Caco-2 (cell line): ENCODE measurements at places on chromosomes 2 and 18.
A peak's percentile ranks its signal among the peaks of the same experiment; 100 is the strongest.

DNA sequence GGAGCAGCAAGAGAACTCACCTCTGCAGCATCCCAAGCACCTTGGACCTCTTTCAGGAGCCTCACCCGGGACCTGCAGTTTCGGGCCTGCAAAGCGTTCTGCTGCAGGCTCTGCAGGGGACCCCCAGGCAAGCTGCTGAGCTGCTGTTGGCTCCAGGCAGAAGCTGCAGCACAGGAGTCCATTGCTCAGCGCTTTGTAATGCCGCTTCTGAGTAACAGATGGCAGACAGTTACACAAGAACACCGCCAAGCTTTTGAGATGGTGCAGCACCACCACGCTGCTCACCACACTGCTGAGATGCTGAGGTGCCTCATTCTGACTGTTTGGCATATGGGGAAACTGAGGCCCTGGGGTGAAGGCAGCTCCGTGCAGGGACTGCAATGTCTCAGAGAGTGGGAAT lies 1.9 kb upstream of the GALNT14 start:
- H3K27me3 ChIP-seq, result peaks cover 4% of the 10 kb centered on the region
- DNase-seq, result no peak
- H3K4me1 ChIP-seq, result no peaks in the 10 kb centered on the region
- H3K27ac ChIP-seq, result no peak overlapping the region

- no peaks in the 10 kb centered on the region for H3K27me3 ChIP-seq
- H3K4me3 ChIP-seq, result no peak overlapping the region
- no peaks in the 10 kb centered on the region; the same call in 1 of the 2 replicates for H3K36me3 ChIP-seq
Observed at GRCh38 chr2:191220671-191221070, 24.5 kb upstream of the MYO1B start.

DNA sequence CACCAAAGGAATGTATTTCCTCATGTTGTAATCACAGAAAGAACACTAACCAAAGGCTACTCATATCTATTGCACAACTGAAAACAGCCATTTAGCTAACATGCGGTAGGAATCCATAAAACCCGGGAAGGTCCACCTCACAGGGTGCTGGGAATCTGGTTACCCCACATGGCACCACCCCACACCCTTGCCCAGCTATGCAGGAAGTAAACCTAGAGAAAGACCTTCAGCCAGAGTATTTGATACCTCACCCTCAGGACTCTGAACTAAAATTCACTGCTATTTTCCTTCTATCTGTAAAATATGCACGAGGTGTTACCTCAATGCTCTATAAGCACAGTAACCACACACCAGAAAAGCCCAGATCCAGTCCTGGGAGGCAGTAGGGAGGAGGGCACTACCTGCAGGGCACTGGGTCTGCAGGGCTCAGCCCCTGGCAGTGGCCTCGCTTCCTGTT lies 45.8 kb downstream of the PTPN2 start:
- H3K27ac ChIP-seq, result peak overlapping the region; percentile 72
- H3K36me3 ChIP-seq, result no peaks in the 10 kb centered on the region; the same call in 1 of the 2 replicates
- peak; percentile 73 for DNase-seq
- peaks cover 16% of the 10 kb centered on the region for H3K4me1 ChIP-seq
- H3K27me3 ChIP-seq, result no peaks in the 10 kb centered on the region

DNA sequence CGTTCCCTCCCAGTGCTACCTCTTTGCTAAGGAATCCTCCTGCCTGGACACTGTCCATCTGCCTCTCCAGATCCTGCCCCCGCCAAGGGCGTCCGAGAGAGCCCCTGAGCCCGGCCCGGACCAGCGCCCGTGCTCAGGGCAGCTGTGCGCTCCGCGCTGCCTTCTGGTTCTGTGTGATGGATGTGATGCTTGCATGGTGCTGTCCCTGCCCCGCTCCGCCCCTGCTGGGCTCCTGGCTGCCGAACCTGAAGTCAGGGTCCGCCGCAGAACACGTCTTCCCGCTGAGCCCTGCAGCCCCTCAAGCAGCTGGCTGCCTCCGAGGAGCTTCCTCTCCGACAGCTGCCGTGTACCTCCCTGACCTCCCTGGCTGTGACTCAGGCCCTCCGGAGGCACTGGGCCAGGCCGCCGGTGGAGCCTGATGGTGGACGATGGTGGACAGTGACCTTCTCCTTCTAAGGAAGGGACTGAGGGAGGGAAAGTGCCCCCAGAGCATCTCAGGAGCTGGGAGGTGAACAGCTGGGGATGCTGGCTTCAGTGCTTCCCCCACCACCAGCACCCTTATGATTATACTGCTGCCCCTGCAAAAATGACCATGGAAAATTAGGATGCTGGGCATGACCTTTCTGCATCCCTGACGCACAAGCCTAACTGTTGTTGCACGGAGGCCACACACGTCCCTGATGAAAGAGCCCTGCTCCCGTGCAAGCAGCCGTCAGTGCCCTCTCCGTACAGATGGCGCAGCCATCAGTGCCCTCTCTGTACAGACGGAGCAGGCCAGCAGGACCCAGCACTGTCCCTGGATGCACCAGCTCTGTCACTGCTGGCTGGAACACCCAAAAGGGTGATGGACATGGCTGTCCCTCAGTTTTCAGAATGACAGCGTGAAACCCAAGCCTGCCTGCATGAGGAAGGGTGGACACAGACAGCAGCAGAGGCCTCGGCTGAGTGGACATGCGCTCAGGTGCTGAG lies 99.3 kb downstream of the TPO start:
- H3K27ac ChIP-seq, result no peak overlapping the region
- no peaks in the 10 kb centered on the region for H3K36me3 ChIP-seq
- H3K4me3 ChIP-seq, result no peak overlapping the region

GRCh38 chr2:218296200-218296599 lies 3.9 kb upstream of the TMBIM1 start:
- H3K27ac ChIP-seq, result peak overlapping the region; percentile 100
- H3K27me3 ChIP-seq, result no peaks in the 10 kb centered on the region
- H3K4me3 ChIP-seq, result no peak overlapping the region
- peaks cover 51% of the 10 kb centered on the region for H3K4me1 ChIP-seq

GRCh38 chr2:113024764-113025163 lies 19.5 kb downstream of the IL36A start:
- no peak overlapping the region for H3K4me3 ChIP-seq
- no peaks in the 10 kb centered on the region for H3K4me1 ChIP-seq
- no peak for DNase-seq
- no peaks in the 10 kb centered on the region for H3K36me3 ChIP-seq
- peaks cover 5% of the 10 kb centered on the region; the same call in 1 of the 2 replicates for H3K27me3 ChIP-seq

DNA sequence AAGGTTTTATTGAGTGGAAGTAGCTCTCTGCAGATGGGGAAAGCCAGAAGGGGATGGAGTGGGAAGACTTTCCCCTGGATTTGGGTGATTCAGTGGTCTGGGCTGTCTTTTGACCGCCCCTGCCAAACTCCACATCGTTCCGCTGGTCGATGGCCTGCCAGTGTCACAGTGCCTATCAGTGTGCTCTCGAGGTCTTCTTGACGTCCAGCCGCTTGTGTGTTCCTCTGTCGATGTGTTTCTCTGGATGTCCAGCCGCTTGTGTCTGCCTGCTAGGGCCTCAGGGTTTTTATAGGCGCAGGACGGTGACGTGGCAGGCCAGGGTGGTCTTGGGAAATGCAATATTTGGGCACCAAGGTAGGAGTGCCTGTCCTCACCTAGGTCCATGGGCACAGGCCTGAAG lies 1371.4 kb upstream of the PIK3C3 start:
- H3K27ac ChIP-seq, result no peak overlapping the region
- DNase-seq, result no peak
- H3K4me3 ChIP-seq, result no peak overlapping the region
- no peaks in the 10 kb centered on the region for H3K27me3 ChIP-seq

- DNase-seq, result no peak
- no peaks in the 10 kb centered on the region for H3K4me1 ChIP-seq
- no peaks in the 10 kb centered on the region for H3K27me3 ChIP-seq
- H3K4me3 ChIP-seq, result no peak overlapping the region
- no peaks in the 10 kb centered on the region for H3K36me3 ChIP-seq
Observed at GRCh38 chr2:211836409-211836808, 702.2 kb downstream of the ERBB4 start.

GRCh38 chr2:69554981-69555380 lies 88.6 kb downstream of the AAK1 start:
- peaks cover 11% of the 10 kb centered on the region for H3K4me1 ChIP-seq
- no peak overlapping the region for H3K4me3 ChIP-seq
- no peaks in the 10 kb centered on the region for H3K36me3 ChIP-seq
- DNase-seq, result no peak
- no peak overlapping the region for H3K27ac ChIP-seq
- no peaks in the 10 kb centered on the region for H3K27me3 ChIP-seq

- no peak for DNase-seq
- no peaks in the 10 kb centered on the region for H3K36me3 ChIP-seq
- no peaks in the 10 kb centered on the region for H3K4me1 ChIP-seq
- H3K27me3 ChIP-seq, result no peaks in the 10 kb centered on the region
Observed at GRCh38 chr2:108351889-108352288, 25.9 kb upstream of the SULT1C4 start.

GRCh38 chr2:190657474-190658255 lies 8.8 kb downstream of the NAB1 start:
- no peak overlapping the region for H3K4me3 ChIP-seq
- no peaks in the 10 kb centered on the region for H3K4me1 ChIP-seq
- H3K27ac ChIP-seq, result no peak overlapping the region
- H3K36me3 ChIP-seq, result no peaks in the 10 kb centered on the region; the same call in 1 of the 2 replicates
- no peaks in the 10 kb centered on the region for H3K27me3 ChIP-seq

GRCh38 chr2:60517446-60517845 lies 36.0 kb downstream of the BCL11A start:
- no peaks in the 10 kb centered on the region for H3K27me3 ChIP-seq
- no peak overlapping the region for H3K27ac ChIP-seq
- H3K36me3 ChIP-seq, result no peaks in the 10 kb centered on the region

DNA sequence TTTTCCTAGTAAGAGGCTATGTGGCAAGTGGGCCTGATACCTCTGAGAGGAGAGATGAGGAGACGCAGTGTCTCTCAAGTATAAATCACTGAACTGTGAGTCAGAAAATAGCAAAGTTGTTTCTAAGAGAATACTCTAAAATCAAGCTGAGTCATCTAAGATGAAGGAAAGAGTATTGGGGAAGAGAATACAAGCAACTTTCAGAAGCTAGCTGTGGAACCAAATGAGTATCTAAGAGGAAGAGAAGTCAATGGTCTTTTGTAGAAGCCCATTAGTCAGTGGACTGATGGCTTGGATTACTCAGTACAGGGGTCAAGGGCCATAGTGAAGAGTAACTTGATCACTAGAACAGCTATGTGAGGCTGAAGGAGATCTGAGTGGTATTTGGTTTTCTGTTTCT lies 2.7 kb upstream of the DCC start:
- H3K27ac ChIP-seq, result no peak overlapping the region
- H3K36me3 ChIP-seq, result no peaks in the 10 kb centered on the region
- no peaks in the 10 kb centered on the region for H3K4me1 ChIP-seq
- H3K27me3 ChIP-seq, result no peaks in the 10 kb centered on the region

GRCh38 chr18:62738639-62739038 lies 23.3 kb downstream of the PHLPP1 start:
- H3K27ac ChIP-seq, result no peak overlapping the region
- H3K4me3 ChIP-seq, result no peak overlapping the region
- H3K27me3 ChIP-seq, result no peaks in the 10 kb centered on the region
- no peak for DNase-seq

DNA sequence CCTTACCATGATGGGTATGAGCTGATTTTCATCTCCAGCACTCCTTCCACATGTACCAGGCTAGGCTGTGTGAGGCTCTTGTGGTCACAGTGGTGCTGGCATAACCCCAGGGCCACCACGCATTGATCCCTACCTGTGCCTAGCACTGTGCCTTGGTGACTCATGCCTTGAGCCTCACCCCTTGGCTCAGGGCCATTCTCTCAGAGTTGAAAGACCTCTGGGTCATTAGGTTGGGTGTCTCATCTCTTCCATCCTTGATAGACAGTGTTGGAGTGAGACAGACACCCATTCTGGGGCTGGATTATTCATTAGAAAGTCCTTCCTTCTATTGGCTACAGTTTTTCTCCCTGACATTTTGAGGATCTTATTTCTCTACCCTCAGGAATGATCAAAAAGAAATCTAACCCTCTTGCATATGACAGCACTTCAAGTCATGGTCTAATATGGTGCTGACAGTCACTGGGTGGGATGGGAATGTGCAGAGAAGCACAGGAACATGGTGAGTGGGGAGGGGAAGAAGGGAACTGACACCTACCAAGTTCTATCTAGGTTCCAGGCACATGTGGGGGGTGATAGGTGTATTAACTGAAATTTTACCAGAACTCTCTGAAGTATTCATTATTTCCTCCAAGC lies 41.3 kb downstream of the DYSF start:
- H3K36me3 ChIP-seq, result no peaks in the 10 kb centered on the region
- no peak overlapping the region for H3K4me3 ChIP-seq
- no peak overlapping the region for H3K27ac ChIP-seq
- H3K27me3 ChIP-seq, result no peaks in the 10 kb centered on the region
- H3K4me1 ChIP-seq, result 0 out of 2 replicates have a peak, but pooled peaks cover 3% of the 10 kb centered on the region
- DNase-seq, result no peak

GRCh38 chr2:236646871-236647270 lies 77.2 kb downstream of the ACKR3 start:
- H3K27ac ChIP-seq, result no peak overlapping the region
- no peak overlapping the region for H3K4me3 ChIP-seq
- DNase-seq, result no peak
- H3K4me1 ChIP-seq, result no peaks in the 10 kb centered on the region

DNA sequence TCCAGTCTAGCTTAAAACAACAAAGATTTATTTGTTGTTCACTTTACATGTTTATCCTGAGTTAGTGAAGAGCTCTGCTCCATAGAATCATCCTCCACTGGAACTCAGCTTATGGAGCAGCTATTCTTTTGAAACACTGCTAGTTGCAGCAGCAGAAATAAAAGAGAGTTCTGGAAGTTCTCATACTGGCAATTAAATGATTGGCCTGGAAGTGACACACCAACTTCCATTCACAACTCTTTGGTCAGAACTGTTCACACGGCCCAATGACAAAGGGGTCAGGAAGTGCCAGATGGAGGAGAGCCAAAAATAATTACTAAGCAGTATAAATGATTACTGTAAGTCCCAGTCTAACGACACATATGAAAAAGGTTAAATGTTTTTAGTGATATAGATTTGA lies 39.1 kb downstream of the FBXO11 start:
- H3K4me1 ChIP-seq, result no peaks in the 10 kb centered on the region
- DNase-seq, result no peak
- H3K4me3 ChIP-seq, result no peak overlapping the region
- H3K27ac ChIP-seq, result no peak overlapping the region

GRCh38 chr18:13051950-13052349 lies 60.8 kb downstream of the CEP192 start:
- no peak for DNase-seq
- H3K4me1 ChIP-seq, result no peaks in the 10 kb centered on the region
- H3K36me3 ChIP-seq, result peaks cover 3% of the 10 kb centered on the region
- no peak overlapping the region for H3K4me3 ChIP-seq
- H3K27ac ChIP-seq, result no peak overlapping the region

GRCh38 chr2:9355716-9356115 lies 67.6 kb downstream of the ITGB1BP1 start:
- no peak overlapping the region for H3K4me3 ChIP-seq
- H3K4me1 ChIP-seq, result no peaks in the 10 kb centered on the region
- H3K36me3 ChIP-seq, result peaks cover under 1% of the 10 kb centered on the region
- no peaks in the 10 kb centered on the region for H3K27me3 ChIP-seq
- DNase-seq, result no peak
- H3K27ac ChIP-seq, result no peak overlapping the region

GRCh38 chr2:236119003-236119402 lies 49.2 kb downstream of the GBX2 start:
- no peak overlapping the region for H3K27ac ChIP-seq
- DNase-seq, result no peak
- no peaks in the 10 kb centered on the region for H3K27me3 ChIP-seq
